Caco-2 (cell line): ENCODE measurements at places on chromosomes 2 and 18.

DNA sequence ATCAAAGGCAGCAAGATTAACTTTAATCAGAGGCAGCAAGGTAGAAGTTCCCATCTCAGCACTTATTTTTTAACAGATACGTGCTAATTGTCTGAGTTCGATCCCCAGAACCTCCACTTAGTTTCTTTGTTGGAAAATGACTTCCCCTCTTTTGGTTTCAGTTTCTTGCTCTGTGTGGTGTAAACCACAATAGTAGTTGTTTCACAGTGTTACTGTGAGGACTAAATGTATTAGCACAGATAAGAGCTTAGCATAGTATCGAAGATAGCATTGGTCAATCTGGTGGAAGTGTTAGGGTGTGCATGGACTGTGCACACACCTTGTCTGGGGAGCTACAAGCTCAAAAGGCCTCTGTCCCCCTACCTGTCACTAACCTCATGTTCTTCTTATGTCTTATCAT lies 988.3 kb upstream of the GYPC start:
- DNase-seq, result no peak

GRCh38 chr18:8750954-8751415 lies 45.6 kb downstream of the MTCL1 start:
- no peak for DNase-seq

DNA sequence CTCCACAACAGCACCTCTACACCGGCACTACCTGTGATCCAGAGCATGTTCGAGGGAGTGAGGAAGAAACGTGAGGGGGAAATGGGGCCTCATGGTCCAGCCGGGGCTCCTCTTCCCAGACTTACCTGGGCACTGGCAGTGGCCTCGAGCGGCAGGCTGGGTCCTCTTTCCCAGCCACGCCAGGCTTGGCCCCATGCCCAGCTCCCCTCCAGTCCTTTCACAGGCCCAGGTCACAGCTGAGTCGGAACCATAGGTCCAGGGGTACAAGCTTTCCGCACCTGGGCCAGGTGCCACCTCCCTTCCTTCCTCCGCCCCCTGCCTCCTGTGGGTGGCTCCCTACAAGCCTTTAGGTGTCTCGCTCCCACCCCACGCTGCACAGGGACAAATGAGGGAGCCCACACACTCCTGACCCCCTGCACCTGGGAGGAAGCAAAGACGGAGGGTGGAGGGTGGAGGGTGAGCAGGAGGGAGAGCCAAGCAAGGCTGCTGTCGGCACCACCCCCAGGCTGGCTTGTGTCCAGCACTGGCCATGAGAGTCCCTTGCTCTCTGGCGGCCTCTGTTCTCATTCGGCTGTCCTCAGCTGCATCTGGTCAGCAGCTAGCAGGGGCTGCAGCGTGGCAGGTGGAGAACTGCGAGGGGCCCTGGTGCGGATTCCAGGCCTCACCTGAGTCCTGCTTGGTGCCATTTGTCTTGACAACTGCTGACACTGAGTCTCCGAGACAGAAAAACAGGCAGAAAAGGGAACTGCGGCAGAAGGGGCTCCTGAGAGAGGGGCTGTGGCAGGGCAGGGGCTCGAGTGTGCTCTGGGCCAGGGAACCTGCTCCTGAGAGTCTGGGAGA lies 26.8 kb downstream of the ADRA2B start:
- no peak for DNase-seq

DNA sequence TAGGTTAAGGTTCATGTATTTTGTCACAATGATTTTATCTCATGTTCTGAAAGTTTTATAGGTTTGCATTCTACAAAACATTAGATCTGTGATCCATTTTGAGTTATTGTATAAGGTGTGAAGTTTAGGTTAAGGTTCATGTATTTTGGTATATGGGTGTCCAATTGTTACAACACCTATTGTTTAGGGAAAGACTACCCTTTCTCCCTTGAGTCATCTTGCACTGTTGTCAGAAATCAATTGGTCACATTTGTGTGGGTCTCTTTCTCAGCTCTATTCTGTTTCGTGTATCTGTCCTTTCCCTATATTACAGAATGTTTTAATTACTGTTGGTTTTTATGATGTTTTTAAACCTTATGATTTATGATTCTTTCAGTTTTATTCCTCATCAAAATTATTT lies 192.3 kb downstream of the MCFD2 start:
- no peak for DNase-seq

DNA sequence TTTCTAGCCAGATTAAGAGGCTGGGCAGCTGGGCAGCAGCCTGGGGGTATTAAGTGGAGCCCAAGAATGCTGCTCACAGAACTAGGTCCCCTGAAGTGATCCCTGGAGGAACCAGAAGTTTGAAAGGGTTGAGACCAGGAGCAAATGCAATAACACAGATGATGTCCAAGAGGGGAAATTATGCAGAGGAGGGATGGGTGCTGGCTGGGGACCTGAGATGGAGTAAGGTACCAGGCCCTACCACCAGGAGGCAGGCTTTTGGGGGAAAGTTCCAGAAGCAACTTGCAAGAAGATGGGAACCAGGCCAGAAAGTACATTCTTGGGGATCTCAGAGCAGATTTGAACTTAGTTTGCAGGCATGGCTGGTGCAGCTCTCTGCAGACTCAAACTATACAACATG lies 175.1 kb downstream of the NCK2 start:
- peak; percentile 42 for DNase-seq

DNA sequence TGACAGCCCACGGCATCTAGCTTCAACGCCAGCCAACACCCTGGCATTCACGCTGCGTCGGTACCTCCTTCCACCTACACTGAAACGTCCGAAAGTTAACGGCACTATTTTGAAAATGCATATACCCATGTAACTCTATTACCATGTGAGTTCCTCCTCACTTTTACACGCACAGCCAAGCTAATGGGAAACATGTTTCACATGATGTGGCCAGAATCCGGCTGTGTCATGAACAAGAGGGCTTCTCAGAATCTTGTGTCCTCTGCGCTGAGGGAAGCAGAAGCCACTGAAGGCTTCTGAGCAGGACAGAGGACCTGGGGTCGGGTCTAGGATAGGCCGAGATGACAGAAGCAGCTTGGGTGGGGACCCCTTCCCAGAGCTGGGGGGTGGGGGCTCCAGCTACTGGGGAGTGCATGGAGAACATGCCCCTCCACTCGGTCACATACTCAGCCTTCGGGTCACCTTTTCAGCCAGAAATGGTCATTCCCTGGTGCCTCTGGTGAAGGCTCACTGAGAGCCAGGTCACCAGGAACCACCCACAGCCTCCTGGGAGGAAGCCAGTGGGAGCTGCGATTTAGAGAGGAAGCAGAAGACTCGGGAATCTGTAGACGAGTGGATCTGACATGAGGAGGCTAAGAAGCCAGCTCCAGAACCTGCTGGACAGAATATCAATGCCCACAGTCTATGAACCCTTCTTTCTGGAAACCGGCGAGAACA lies 41.5 kb downstream of the HDAC4 start:
- no peak for DNase-seq

DNA sequence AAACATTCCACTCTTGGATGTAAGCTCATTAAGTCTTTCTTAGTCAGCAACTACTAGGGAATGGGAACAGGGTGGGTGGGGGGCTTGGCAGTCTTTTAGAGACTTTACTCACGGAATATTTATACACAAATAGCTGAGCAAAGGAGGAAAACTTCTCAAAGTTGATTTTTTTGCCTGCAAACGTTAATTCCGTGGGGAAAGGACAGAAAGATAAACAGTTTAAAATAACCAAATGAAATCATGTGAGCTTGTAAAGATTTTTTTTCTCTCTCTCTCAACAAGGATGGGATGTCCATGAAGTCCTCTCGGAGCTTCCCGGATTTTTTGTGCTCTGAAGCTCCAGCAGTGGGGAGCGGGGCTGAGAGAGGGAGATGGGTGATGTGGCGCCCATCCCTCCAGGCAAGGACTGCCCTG lies 32.2 kb upstream of the MAT2A start:
- no peak for DNase-seq

DNA sequence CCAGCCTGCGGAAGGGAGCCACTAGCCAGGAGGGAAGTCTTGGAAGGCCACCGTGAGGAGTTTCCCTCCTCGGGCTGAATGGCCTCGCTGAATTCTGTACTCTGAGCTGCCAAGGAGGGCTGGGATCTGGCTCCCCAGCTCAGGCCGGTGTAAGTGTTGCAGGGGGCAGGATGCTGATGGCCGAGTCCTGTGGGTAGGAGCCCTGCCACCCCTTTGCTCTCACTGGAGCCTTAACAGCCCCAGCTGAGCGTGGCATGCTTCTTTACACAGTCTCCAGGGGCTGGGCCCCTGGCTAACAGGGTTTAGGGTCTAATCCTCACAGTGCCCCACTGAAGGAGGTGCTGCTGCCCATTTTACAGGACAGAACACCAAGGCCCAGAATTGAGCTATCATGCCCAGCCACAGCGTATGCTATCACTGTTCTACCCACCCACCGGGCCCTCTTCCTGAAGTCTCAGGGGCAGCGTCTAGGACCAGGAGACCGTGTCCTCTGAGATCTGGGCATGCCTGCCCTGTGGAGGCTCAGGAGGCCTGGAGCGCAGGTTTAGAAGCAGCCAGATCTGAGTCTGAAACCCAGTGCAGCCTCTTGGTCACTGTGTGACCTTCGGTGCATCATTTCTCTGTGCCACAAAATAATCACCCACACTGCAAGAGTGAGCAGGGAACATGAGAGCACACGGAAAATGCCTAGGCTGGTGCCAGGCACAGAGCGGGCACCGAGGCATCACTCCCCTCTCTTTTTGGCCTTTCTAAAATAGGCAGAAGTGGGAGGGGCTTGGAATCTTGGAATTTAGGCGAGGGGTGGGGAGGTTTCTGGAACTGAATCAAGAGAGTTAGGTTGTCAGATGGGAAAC lies 42.9 kb downstream of the TMEM37 start:
- no peak for DNase-seq

GRCh38 chr2:28507796-28508764 lies 12.2 kb downstream of the PLB1 start:
- DNase-seq, result peak; percentile 84

DNA sequence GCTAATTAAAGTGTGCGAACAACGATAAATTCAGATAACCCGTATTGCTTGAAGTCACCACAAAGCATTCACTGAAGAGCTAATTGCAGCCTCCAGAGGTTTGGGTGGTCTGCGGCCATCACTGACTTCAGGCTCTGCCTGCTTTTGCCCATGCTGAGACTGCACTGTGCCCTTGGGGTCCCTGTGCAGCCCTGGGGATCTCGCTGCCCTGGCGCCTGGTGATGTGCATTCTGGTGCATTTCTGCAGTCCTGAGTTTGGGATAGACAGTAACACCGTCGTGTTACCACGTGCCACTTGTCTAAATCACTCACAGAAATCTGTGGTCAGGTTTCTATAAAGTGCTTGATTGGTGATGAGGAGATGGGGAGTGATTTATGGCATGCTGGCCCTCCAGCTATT lies 27.6 kb downstream of the LDLRAD4 start:
- no peak for DNase-seq

DNA sequence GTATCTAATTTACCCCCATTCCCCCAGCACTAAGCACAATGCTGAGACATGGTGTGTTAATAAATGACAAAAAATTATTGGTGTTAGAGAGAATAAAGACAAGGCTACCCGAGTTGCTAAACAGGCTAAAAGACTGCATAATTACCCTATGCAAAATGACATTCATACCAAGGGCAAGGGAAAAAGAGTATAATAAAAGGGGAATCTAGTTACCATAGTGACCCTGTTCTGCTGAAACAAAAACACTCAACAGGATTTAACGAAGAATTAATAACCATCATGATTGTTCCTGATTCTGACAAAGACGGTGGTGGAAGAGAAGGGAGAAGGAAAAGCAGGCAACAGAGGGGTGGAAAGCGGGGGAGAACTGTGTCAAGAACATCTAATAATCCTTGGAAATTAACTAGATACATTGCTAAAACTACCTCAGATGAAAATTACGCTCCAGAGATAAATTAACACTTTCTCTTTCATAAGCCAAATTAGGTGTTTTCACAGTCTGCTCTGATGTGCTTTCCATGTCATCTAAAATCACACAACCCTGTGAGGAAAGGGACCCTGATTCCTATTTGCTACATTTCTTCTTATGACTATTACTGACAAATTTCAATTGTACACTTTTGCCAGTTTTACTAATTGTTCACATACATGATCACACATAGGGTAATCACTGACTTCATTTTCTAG lies 25.5 kb downstream of the TTR start:
- DNase-seq, result no peak

DNA sequence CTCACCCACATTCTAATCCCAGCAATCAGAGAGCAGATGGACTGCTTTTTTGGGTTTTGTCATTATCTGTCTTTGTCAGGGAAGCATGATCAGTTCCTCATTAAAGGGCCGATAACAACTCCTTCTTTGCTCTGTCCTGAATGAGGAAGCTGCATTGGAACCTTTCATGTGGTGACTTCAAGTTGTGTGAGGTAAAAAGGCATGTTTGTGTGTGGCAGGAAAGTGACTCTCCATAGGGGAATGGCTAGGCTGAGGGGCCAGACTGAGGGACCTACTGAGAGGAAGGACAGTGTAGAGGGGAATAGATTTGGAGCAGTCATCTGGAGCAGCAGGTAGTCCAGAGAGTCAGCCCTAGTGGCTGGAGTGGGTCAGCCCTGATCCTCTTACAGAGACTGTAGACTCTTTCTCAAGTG lies 23.6 kb upstream of the LRRTM1 start:
- no peak for DNase-seq

DNA sequence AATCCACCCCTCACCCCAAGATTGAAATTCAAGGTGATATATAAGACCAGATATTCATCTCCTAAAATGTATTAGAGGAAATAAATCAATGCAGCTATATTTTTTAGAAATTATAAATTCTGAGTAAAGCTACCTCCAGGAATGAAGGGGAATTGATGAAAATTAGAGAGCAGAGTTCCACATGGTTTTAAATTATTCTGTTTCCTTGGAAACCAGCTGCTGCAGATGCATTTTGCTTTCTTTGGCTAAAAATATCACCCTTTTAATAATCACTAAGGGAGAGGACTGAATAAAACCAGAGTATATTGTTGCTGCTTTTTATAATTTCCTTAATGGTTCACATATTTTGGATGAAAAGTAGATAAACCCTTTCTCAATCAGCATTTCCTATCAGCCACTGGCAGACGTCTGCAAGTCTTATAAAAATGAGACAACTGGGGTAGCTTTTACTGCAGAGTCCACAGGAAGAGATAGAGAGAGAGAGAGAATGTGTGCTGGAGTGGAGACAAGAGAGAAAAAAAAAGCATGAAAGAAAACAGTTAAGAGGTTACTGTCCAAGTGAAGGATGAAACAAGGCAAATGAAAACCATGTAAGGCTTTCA lies 2.0 kb downstream of the CSRNP3 start:
- DNase-seq, result no peak

GRCh38 chr18:6269660-6270332 lies 144.9 kb downstream of the L3MBTL4 start:
- DNase-seq, result no peak

DNA sequence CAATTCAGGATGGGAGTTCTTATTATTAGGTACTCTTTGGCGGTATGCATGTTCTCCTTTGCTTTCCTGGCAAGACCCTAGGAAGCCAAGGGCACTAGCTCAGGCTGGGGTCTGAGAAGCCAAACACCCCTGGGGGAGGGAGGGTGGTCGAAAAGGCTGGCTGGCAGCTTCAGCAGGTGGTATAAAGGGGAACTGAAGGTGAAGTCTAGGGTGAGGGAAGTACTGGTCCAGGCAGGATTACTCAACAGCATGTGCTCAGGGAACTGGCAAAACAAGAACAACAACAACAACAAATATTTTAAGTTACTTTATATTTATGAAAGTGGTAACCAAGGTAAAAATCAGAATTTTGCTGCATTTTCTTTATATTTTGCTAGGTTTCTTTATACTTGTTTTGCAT lies 40.7 kb upstream of the PCBP1 start:
- DNase-seq, result no peak
